ENCODE measurements at places on chromosomes 4 and X.

DNA sequence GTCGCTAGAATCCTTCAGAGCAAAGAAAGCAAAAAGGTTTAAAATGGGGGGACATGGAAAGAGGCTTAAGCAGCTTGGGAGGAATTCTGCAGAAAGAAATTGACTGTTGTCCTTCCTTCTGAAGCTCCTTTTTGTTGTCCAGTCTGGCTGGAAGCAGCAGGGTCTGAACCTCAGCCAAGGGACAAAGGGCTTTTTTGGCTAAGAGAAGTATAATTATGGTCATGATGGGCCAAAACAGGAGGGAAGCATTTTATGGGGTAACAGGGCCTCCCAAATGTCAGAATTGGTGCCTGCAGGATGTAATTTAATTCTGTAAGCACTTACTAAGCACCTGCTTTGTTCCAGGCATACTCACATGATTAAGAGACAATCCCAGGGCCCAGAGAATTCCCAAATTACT lies 74.2 kb upstream of the CPEB2 start:
- DNase-seq = no peak

- no peak for DNase-seq
Observed at GRCh38 chr4:150578745-150579501, 3.0 kb upstream of the MAB21L2 start.

- DNase-seq = no peak
Observed at GRCh38 chrX:118588715-118589114, 93.1 kb downstream of the DOCK11 start.

DNA sequence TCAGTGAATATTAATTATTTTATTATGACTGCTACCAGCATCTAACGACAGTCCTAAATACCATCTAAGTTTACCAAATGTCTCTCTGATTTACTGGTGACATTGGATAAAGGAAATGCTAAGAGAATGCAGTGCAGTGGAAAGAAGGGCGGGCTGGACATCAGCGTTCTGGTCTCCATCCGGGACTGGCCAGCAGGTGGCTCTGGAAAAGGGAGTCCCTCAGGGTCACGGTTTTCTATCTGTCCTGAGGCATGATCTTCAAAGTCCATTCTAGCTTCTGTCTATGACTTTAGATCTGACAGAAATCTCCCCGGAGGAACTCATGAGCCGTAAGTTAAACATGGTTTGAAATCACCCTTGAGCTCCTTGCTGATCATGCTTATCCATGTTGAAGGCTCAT lies 3.3 kb downstream of the TRIM2 start:
- no peak for DNase-seq

- DNase-seq = no peak
Observed at GRCh38 chrX:74383611-74384010, 37.7 kb upstream of the SLC16A2 start.

DNA sequence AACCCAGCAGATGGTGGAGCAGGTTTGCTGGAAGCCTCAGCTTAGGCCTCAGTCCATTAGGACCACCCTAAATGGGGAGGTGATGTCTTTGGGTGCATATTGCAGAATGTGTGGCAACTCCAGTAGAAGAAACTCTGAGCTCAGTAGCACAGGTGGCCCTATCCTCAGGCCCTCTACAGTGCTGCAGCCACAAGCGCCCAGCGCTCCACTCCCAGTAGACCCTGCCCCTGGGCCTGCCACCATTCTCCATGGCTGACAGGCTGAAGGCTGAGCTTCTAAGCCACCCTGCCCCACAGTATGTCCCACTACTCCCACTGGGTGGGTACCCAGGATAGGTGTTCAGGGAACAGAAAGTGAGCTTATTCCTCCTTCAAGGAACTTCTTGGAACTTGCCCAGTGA lies 162.8 kb upstream of the MAMLD1 start:
- DNase-seq = no peak

GRCh38 chr4:176002007-176002613 lies 63.5 kb upstream of the WDR17 start:
- no peak for DNase-seq

DNA sequence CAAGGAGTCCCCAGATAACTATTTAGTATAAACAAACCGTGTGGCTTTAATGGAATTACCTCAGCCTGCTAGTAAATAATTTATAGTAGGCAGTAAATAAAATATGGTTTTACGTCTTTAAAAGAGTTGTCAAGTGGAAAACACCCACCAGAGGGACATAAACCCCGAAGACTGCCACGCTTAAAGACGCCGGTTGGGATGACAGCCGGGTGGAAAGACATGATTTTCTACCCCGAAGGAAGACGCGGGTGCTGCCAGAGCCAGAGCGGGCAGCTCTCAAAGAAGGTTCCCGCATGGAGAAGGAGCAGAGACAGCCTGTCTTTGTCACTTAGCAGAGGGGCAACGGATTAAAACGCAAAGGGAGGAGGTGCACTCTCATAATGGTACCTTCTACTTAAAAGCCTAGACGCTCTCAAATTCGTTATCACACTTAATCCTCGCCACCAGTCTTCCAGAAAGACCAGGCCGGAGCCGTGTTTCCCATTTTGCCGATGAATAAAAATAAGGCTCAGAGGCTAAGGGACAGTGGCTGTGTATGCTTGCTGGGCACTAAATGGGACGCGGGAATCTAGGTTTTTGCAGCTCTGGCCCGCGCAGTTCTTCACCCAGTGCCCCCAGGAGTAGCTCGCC lies 140.5 kb upstream of the ZIC3 start:
- no peak for DNase-seq

GRCh38 chr4:57403591-57403990 lies 293.4 kb upstream of the IGFBP7 start:
- DNase-seq = no peak

GRCh38 chrX:72169008-72169728 lies 12.4 kb upstream of the PIN4 start:
- no peak for DNase-seq

DNA sequence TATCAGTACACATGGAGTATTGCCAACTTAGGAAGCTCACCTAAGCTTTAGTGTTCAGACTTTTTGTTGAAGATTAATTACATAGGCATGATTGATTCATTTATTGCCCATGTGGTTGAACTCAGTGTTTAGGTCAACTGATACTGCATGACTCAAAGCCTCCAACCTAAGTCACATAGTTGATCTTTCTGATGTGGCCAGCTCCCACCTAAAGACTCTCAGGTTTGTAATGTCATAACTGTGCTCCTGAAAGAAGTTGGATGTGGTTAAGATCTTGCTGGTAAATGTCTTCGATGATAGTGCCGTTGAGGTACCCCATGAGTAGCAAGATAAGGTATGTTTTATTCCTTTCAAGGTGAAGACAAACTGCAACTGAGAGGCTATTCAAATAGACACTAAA lies 192.5 kb downstream of the EDA start:
- no peak for DNase-seq
